GM12878 (cell line): ENCODE measurements at places on chromosomes 4 and X.
A peak's percentile ranks its signal among the peaks of the same experiment; 100 is the strongest.

DNA sequence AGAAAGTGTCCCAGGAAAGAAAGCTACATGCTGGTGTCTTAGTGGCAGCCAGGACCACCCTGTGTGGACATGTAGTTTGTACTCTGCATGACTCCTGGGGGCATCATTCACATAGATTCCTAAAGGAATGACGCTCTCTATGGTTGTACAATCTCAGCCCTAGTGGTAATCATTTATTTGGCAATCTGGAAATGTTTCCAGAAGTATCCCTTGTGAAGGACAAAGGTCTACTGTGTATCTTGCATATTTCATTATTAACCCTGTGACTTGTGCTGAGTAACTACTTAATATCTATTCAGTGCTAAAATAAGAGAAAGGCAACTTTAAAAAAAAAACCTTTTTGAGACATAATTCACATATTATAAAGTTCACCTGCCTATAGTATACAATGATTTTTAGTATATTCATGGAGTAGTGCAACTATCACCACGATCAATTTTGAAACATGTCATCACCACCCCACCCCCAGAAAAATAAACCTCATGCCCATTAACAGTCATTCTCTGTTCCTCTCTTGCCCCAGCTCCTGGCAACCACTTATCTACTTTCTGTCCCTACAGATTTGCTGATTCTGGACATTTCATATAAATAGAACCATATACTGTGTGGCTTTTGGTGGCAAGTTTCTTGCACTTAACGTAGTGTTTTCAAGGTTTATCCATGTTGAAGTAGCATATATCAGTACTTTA is 51.7 kb downstream of the SHROOM3 start:
- DNase-seq: no peak

- DNase-seq: no peak
Observed at GRCh38 chrX:20015945-20016615, 25.2 kb upstream of the BCLAF3 start.

DNA sequence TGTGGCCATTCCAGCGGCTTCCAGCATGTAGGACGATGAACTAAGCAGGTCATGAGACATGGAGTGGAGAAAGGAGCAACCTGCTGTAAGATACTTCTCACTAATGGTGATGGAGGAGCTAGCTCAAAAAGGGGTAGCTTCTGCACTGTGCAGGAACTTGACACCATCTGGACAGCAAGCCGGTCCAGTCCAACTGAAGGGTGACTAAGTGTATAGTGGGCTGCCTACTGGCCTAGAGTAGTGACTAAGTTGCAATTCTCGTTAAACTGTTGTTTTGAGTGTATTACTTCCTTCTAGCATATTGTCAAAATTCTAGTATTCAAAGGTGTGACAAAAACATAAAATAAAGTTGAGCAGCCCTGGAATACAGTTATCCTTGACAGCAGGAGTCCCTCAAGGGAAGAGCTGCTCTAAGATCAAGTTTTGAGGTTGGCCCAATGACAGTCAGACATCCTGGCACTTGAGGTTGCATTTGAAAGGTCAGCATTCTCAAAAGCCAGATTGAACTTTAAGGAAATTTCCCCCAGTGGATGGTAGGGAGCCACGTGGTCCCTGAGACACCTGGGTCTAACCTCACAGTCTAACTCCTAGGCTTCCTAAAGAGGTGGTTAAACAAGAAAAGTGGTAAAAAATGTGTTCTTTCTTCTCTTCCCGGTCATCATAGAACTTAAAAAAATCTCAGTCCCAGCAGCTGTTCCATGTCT is 8.0 kb downstream of the CETN2 start:
- no peak for DNase-seq

GRCh38 chrX:10156199-10157031 is at the start of gene CLCN4:
Gene CLCN4, plus strand, starts transcription at chrX:10156975. Its CDS starts 28,058 bp downstream, at chrX:10185033.
- no peak for DNase-seq

DNA sequence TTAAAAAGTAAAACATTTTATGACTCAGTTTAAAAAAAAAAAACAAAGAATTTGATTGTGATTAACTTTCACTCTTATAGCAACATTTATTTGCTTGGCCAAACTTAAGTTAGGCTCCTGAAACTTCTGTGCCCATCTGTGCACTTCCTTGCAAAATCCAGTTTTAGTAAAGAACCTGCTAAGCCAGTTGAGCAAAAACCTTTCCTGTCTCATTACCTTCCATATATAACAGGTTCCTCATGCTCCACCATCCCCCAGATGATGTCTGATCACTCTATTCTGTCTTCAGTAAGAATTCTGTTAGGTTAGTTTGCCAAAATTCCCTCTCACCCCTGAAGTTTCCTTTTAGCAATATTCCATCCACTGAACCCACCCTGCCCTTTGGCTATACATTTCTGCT is 1200.5 kb downstream of the C4orf33 start:
- no peak for DNase-seq

GRCh38 chr4:1019320-1019719 is 7.9 kb downstream of the FGFRL1 start:
- DNase-seq: no peak

DNA sequence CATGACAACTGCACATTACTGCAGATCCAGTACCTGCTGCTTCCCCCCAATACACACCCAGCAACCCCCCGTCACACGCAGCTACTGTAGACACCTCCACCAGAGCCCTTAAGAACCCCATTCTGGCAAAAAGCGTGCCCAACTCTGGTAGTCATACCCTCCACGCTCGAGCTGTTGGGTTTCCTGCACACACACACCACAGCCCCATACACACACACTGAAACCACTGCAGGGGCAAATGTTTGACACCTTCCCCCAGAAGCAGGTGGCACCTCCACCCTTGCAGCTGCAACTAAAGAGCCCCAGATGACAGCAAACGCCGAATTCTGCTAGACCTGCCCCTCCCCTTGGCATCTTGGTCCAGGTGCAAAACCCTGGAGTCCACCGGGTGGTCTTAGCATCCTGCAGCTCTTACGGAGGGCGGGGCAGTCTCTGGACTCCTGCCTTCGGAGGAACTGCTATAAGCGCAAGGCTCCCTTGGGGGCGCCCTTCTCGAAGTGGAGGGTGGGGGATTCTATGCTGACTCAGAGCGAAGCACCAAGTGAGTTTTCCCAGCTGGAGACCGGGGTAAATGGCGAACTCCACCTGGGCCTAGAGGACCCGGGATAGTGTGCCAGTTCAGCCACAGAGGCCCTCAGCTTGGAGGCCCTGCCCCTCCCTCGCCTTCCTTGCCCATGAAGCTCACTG is 1.5 kb downstream of the FRMPD3 start:
- no peak for DNase-seq

GRCh38 chr4:16250661-16251365 is 24.5 kb upstream of the TAPT1 start:
- no peak for DNase-seq

- DNase-seq: no peak
Observed at GRCh38 chrX:16629909-16630308, 20.0 kb upstream of the S100G start.

GRCh38 chrX:50751091-50751490 is 62.9 kb downstream of the SHROOM4 start:
- DNase-seq: no peak

DNA sequence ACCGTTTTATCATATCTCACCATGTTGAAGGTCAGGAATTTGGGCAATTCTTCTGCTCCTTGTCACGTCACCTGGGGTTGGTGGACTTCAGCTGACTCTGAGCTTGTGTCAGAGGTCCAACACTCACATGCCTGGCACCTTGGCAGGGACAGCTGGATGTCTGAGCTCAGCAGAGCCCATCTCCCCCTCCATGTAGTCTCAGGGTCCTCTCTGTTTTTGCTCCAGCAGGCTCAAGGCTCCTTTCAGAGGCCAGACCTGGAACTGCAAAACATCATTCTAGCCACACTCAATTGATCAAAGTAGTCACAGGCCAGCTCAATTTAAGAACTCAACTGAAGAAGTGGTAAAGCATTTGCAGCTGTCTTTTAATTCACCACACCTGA is 45.4 kb downstream of the EDNRA start:
- DNase-seq: no peak

GRCh38 chr4:3073158-3074077 is 920 bp downstream of the HTT-AS start:
- no peak for DNase-seq

DNA sequence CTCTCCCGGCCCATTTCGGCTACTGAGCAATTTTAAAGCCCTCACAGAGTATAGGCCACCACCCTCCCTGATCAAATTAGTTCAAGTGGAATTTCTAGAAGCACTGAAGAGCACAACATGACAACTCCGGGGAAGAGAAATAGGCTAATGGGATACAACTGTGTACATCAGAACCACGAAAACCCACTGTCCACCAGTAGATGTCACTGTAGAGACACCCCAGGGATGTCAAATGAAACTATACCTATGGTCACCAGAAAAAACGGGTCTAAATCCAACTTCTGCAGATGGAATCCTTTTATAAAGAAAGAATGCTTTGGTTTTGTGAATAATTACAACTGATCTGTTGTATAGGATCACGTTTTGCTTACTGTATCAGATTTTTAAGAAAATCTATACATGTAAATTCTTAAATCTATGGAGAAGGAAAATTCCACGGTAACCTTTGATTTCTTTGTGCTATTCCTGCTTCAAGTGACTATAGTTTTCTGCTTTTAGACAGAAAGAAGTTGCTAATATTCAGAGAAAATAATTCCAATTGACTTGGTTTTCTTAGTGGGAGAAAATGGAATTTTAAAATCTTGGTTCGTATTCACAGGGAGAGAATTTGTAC is 29.5 kb upstream of the MAP3K15 start:
- DNase-seq: no peak

DNA sequence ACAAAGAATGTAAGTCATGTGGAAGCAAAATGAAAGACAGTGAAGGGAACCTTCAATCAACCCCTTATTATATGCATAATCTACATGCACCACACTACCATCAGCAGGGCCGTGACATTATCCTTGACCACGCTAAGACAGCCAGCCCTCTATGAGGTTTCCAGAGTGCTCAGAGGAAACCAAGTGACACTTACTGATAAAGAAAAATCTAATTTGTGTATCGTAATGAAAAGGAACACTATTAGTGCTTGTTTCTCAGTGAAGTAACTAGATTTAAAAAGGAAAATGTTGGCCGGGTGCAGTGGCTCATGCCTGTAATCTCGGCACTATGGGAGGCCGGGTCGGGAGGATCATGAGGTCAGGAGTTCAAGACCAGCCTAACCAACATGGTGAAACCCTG is 56.4 kb downstream of the ABCG2 start:
- DNase-seq: no peak

DNA sequence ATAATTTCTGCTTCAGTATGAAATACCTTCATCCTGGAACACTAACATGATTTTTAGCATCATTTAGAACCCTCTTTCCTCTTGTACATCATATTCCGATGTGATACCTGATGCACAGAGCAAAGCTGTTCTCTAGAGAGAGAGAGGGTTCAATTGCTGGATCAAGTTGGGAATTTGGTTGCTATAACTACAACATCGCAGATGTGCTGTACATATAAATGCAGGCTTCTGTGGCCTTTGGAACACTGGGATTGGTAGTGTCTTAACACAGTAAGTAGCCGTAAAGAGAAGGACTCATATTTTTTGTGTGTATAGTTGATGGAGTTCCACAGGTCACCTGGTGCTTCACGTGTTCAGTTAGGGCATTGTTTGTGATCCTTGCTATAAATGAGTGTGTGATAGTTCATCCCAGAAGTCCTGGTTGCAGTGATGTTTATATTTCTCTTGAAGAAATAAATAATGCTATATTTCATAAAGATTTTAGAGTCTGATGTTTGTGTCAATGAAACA is 119.2 kb downstream of the RAPGEF2 start:
- DNase-seq: no peak

- DNase-seq: peak; percentile 64
Observed at GRCh38 chr4:10730019-10730418, 45.5 kb upstream of the CLNK start.

GRCh38 chr4:105061731-105062130 is 84.9 kb upstream of the TET2 start:
- no peak for DNase-seq

GRCh38 chr4:108991551-108992328 is 228.9 kb upstream of the ETNPPL start:
- DNase-seq: no peak

DNA sequence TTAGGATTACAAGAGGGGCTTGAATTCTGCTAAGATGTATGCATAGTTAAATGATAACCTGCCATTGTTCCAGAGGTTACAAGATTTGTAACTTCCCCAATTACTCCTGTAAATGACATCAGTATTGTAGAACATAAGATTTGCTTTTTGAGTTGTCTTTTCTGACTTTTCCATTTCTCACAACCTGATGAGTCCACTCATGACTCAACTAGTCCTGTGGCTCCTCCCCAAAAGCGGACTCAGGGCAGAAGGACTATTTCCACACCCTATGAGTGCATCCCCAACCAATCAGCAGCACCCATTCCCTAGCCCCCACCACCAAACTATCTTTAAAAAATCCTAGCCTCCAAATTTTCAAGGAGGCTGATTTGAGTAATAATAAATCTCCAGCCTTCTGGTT is 54.7 kb downstream of the HOPX start:
- no peak for DNase-seq
